ENCODE measurements at places on chromosomes 5 and 9. TPM values are rescaled to one million over a fixed set of nuclear protein-coding genes. Genes with fewer than 3 reads are reported as not detected.

DNAJC25 gene
- 7.4 TPM for total RNA-seq

CFAP90 gene
- total RNA-seq = not detected

SPATA24 gene
- total RNA-seq = 6.2 TPM

SUSD3 gene
- not detected for total RNA-seq

PCDHA8 gene
- 14.6 TPM for total RNA-seq

SEMA4D gene
- 192 TPM for total RNA-seq

NUDT12 gene
- 10.9 TPM for total RNA-seq

LCN9 gene
- not detected for total RNA-seq

TLR4 gene
- total RNA-seq = not detected

NFIB gene
- total RNA-seq = 1.5 TPM

PCSK5 gene
- total RNA-seq = 9.6 TPM

SLC25A2 gene
- total RNA-seq = 1.9 TPM

SCGB3A2 gene
- total RNA-seq = 1.2 TPM

ALDH1A1 gene
- not detected for total RNA-seq

ETF1 gene
- total RNA-seq = 70.4 TPM

PDLIM4 gene
- 81.6 TPM for total RNA-seq

IL4 gene
- not detected for total RNA-seq

PFN3 gene
- total RNA-seq = not detected

SKP1 gene
- 345 TPM for total RNA-seq

F2RL1 gene
- total RNA-seq = 0.42 TPM

OR1J2 gene
- total RNA-seq = not detected

EQTN gene
- total RNA-seq = not detected

PCA3 gene
- not detected for total RNA-seq

PSMB7 gene
- total RNA-seq = 185 TPM

CARTPT gene
- total RNA-seq = not detected

SAXO1 gene
- 0.37 TPM for total RNA-seq

SHOC1 gene
- not detected for total RNA-seq

PCDHB11 gene
- total RNA-seq = 10.6 TPM

All from glutamatergic neuron (in vitro differentiated cells).